Hair follicular keratinocyte (primary cell): ENCODE measurements at places on chromosomes 12 and 14. TPM values are rescaled to one million over a fixed set of nuclear protein-coding genes. Genes with fewer than 3 reads are reported as not detected.

The C12orf50 gene
- total RNA-seq, result not detected in 2 replicates

The GDF3 gene
- total RNA-seq, result not detected in 2 replicates

The CPNE6 gene
- total RNA-seq, result not detected in 2 replicates

The TDRD9 gene
- 0.62 and 0.91 TPM in 2 replicates for total RNA-seq

The ATG101 gene
- total RNA-seq, result 68.9 and 82.1 TPM in 2 replicates

The WSCD2 gene
- not detected in 2 replicates for total RNA-seq

The PLEKHD1 gene
- not detected in 2 replicates for total RNA-seq

The CACNA1C gene
- 0.15 TPM in 1 of 2 replicates, not detected in the other for total RNA-seq

The KRT1 gene
- 2.3 TPM in 1 of 2 replicates, not detected in the other for total RNA-seq

The POTEM gene
- not detected in 2 replicates for total RNA-seq

The VDR gene
- 42.2 and 49.6 TPM in 2 replicates for total RNA-seq

The IFT43 gene
- total RNA-seq, result 37.9 and 49.4 TPM in 2 replicates

The VRTN gene
- not detected in 2 replicates for total RNA-seq

The CEP83 gene
- total RNA-seq, result 6.1 and 6.3 TPM in 2 replicates

The TSPAN11 gene
- total RNA-seq, result 0.08 TPM in 1 of 2 replicates, not detected in the other

The SSTR1 gene
- total RNA-seq, result not detected in 2 replicates

The ASB2 gene
- not detected in 2 replicates for total RNA-seq

The GLI1 gene
- total RNA-seq, result 0.57 and 3.4 TPM in 2 replicates

The BDKRB2 gene
- total RNA-seq, result 10.5 and 20.1 TPM in 2 replicates

The MAP3K9 gene
- total RNA-seq, result 9.0 and 11.9 TPM in 2 replicates

The EID3 gene
- total RNA-seq, result 0.78 and 1.1 TPM in 2 replicates

The PPP2R5C gene
- 66.2 and 69.6 TPM in 2 replicates for total RNA-seq

The COQ6 gene
- total RNA-seq, result 28.7 and 58.5 TPM in 2 replicates

The NRXN3 gene
- 0.27 TPM in 1 of 2 replicates, not detected in the other for total RNA-seq

The NIN gene
- total RNA-seq, result 17.6 TPM in 2 replicates

The PELI2 gene
- 0.04 and 0.08 TPM in 2 replicates for total RNA-seq

The RTN1 gene
- total RNA-seq, result not detected in 2 replicates

The TROAP gene
- 6.7 and 23.1 TPM in 2 replicates for total RNA-seq

The SBNO1 gene
- total RNA-seq, result 16.2 and 17.0 TPM in 2 replicates

The MSRB3 gene
- total RNA-seq, result 8.3 and 11.8 TPM in 2 replicates

The ACOT6 gene
- not detected in 2 replicates for total RNA-seq

The NID2 gene
- total RNA-seq, result 0.23 and 1.6 TPM in 2 replicates

The TAS2R46 gene
- not detected in 2 replicates for total RNA-seq

The AKAP3 gene
- total RNA-seq, result 0.62 and 1.2 TPM in 2 replicates

The TAS2R43 gene
- not detected in 2 replicates for total RNA-seq

The GSC gene
- total RNA-seq, result not detected in 2 replicates

The GPD1 gene
- 0.08 and 0.39 TPM in 2 replicates for total RNA-seq
